NT2/D1 (cell line): ENCODE measurements at places on chromosomes 1 and 21.
A peak's percentile ranks its signal among the peaks of the same experiment; 100 is the strongest.

DNA sequence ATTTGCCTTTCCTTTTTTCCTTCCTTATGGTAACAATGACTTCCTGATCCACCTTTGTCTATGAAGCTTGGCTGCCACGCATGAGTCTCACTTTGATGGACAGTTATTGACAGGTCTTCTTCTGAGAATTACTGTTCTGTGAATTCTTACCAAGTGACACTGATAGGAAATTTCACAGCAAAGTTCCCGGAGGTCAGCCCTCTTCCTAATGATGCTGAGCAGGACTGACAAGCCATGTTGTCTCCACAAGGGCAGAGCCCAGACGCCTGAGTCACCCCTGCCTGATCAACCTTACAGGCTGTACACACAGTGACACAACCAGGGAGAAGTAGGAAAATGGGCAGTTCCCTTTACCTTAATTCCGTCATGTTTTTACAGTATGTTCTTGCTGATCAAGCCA, 44.2 kb downstream of the ZC3H11B start:
- DNase-seq, result no peak

DNA sequence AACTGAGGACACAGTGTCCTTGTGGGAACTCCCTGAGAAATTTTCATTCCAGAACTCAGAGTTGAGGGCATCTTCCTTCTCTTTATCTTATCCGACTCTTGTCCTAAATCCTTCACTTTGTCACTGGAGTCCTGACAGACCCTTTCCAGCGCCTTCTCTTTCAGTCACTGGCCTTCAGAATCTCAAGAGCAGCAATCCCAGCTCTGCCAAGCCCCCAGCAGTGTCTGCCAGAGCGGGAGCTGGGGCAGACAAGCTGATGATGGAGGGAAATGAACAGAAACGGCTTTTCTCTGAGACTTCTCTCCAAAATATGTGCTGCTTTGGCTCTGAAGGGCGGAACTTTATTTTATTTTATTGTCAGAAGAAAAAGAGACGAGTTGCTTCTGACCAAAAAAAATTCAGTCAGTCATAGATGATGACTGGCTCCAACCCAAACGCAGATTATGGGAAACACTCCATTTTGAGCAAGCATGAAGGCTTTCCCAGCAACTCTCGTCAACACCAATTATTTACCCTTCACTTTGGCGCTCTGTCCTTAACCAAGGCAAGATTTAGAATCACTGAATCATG, 32.2 kb downstream of the MIS18A start:
- no peak for DNase-seq

DNA sequence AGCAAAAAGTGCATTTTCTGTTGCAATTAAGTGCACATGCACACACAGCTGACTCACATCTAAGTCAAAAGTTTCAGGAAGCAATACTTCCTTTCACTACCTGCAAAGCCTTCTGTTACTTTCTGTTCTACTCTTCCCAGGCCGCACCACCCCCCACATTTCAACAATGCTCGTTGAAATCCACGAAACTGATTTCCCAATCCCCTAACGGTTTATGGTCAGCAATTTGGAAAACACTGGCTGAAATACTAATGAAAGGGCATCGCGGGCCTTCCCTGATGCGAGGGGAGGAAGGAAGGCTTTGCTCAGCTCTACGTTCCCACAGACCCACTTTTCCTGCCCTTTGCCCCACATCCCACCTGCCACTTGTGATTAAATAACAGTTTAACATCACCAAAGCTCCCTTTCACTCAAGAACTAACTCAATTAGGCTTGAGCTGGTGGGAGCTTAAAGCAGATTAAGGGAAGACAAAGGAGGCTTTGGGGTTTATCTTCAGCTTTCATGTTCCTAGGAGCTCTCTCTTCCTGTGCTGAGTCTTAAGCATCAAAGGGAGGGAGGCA, 243.2 kb upstream of the RAB4A start:
- peak; percentile 94 for DNase-seq

DNA sequence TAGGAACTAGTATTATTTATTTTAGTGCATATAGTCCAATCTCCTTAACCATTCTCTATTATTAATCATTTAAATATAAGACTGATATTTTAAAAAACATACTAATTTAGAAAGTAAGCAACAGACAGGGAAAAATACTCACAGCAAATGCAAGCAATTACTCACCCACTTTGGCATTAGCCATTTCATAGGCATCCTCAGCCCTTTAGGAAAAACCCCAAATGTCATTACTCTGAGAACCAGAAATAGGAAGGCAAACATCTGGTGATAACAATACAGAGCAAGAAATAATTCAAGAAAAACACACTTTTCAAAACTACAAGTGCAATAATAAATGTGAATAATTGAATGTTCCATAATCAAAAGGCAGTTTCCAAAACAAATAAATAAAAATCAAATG, 545.1 kb downstream of the PLPP3 start:
- no peak for DNase-seq

GRCh38 chr21:31326522-31327242, 17.4 kb downstream of the TIAM1 start:
- no peak for DNase-seq

GRCh38 chr1:150997949-150998348, 8.8 kb downstream of the MINDY1 start:
- no peak for DNase-seq

- no peak for DNase-seq
These were observed 49.4 kb downstream of the WDR4 start for GRCh38 chr21:42829954-42830353.

- no peak for DNase-seq
These were observed 37.6 kb upstream of the BTG3 start for GRCh38 chr21:17650292-17650691.

DNA sequence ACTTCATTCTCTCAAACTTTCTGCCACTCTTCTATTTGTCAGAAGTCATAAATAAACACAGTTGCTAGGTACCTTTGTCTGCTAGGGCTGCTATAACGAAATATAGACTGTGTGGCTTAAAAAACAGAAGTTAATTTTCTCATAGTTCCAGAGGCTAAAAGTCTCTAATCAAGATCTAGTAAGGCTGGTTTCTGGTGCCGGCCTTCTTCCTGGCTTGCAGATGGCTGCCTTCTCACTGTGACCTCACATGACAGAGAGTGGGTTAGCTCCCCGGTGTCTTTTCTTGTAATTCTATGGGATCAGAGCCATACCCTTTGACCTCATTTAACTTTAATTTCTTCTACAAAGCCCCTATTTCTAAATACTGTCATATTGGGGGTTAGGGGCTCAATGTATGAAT, 5.9 kb downstream of the PDC start:
- DNase-seq, result no peak

- no peak for DNase-seq
These were observed 18.5 kb upstream of the RAB4A start for GRCh38 chr1:229252228-229252984.

DNA sequence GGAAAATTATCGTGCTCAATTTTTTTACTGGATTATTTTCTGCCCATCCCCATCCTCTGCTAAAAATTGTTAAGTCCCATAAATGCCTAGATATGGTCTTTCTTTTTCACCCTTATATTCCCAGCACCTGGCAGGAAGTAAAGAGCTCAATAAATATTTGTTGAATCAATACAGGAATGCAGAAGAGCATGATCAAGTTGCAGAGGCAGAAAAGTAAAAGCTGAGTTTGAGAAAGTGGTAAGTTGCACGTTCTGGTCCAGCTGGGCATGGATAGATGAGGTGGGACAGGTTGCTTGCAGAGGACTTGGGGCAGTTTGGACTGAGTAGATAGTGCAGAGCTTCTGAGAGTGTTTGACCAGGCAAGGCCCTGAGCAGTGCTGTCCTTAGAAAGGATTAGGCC, 40.1 kb downstream of the ZNF281 start:
- no peak for DNase-seq

- no peak for DNase-seq
These were observed 53.4 kb downstream of the DMAP1 start for GRCh38 chr1:44266400-44267344.

DNA sequence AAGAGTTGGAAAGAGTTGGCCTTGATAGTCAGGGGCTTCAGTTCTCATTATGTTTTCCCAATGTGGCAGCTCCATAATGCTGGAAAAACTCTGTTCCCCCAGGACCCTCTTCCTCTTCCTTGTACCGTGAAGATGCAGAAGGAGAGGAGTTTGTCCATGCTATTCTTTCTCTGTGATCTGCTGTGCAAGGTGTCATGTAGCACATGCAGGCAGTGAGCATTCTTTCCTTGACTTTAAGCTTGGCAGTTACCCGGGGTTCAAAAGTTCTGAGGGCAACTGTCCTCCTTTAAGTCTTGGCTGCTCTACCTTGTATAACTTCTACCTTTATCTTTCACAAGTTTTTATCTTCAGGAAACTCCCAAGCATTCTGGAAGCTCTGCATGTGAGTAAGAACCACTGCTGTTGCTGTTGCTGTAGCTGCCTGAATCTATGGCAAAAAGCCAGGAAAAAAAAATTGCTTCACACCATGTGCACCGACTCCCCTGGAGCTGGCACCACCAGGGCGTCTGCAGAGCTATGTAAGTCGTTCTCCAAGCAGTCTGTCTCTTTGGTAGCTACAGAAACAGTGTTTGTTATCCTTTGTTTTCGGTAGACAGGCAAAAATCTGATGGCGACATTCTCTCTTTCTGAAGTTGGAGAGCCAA, 42.7 kb upstream of the SLC16A1 start:
- DNase-seq, result no peak

GRCh38 chr1:71687376-71687775, 595.0 kb downstream of the NEGR1 start:
- no peak for DNase-seq

- no peak for DNase-seq
These were observed 154.0 kb downstream of the LIPI start for GRCh38 chr21:14056771-14057191.

GRCh38 chr1:230429067-230429735, 3.1 kb upstream of the PGBD5 start:
- no peak for DNase-seq

GRCh38 chr21:43767498-43767983, 8.6 kb downstream of the CSTB start:
- no peak for DNase-seq

DNA sequence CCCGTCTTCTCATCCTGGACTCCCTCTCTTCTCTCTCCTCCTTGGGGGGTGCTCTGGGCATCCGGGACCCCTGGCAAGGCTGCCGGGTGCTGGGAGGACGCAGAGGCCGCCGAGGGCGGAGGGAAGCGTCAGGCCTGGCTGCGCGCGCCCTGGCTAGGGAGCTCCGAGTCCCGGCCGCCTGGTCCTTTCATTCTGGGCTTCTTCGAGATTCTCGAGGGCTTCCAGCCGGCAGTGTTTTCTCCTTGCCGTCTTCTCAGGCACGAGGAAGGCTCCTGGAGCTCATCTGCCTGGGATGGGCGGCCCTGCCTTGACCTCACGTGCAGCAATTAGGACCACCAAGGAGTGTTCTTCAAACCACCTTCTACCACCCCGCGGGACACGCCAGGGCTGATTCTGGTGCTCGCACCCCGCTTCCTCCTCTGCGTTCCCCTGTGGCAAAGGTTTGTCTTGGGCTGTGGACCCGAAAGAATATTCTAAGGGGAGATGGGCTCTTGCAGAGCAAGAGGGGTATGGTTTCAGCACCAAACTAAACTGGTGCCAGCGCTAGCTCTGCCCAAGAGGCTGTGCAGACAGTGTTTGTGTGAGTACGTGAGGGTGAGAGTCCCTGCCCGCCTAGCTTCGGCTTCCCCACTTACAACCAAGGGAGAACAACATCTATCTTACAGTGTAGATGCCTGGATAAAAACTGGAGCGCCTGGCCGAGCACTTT, 36.5 kb downstream of the PIK3CD start:
- no peak for DNase-seq

GRCh38 chr1:26408604-26409003, 2.0 kb upstream of the LIN28A start:
- DNase-seq, result peak; percentile 91

DNA sequence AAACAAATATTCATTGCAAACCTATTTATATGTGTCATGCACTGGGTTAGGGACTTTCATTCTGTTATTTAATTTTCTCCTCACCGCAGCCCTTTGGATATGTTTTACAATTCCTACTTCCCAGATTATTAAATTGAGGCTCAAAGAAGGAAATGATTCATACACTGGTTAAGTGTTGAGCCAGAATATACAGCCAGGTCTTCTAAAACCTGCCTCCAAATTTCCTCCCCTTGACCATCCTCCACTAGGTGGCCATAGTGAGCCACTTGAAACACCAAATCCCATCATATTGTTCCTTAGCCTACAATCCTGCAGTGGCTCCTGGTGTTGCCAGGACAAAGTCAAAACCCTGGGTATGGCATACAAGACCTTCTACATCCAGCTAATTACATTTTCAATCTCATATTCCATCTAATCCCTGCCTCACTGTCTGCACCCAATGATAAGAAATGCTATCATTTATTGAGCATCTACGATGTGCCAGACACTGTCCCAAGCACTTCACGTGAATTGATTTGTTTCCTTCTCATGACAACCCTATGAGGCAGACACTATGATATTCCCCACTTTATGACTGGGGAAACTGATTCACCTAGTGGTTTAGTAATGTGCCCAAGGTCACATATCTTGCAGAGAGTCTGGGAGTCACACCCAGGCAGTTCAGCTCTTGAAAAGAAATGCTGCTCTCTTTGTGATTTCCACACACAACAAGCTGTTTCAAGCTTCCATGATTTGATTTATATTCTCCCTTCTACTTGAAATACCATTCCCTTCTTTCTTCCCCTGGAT, 23.6 kb upstream of the KIRREL1 start:
- DNase-seq, result peak; percentile 78

DNA sequence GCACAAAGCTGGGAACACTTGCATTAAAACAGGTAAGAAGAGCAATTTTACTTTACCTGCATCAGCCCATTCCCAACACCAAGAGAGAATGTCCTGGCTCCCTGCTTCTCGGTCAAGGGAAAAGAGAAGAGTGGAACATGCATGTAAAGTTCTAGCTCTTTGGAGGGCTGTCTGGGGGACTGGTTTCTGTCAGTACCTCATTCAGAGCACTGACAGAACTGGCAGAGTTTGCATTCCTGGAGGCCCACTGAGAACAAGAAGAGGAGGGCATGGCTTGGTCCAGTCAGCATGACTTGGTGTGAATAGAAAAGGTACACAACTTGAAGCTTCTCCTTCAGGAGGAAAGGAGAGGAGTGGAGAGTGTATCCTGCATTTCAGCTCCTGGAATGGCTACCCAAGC, 83.9 kb downstream of the LRRC7 start:
- no peak for DNase-seq

GRCh38 chr1:117367046-117368025, at the start of gene MAN1A2:
MAN1A2 (plus strand) TSS chr1:117367449; CDS start chr1:117368184, 735 bp downstream.
- DNase-seq, result peak; percentile 69

- DNase-seq, result no peak
These were observed 9.6 kb downstream of the CAMK2N1 start for GRCh38 chr1:20476265-20477038.

- DNase-seq, result no peak
These were observed 102.6 kb downstream of the PDE9A start for GRCh38 chr21:42755766-42756579.

DNA sequence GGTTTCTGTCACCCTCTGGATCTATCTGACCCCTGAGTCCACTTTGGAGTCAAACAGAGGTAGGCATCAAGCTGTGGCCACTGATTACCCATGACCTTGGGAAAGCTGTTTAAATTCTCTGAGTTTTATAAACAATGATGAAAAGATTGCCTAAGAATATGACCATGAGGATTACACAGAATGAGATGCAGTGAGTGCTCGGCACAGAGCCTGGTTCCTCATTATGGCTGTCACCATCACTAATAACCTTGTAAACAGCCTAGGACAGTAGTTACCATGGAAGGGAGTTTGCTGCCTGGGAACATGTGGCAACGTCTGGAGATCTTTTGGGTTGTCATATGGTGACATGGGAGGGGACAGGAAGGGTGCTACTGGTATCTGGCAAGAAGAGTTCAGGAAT, 248.3 kb upstream of the KAZN start:
- no peak for DNase-seq

- DNase-seq, result no peak
These were observed 150.0 kb downstream of the CASZ1 start for GRCh38 chr1:10646347-10646861.
